ENCODE measurements at places on chromosomes 6 and 20. TPM values are rescaled to one million over a fixed set of nuclear protein-coding genes. Genes with fewer than 3 reads are reported as not detected.

The ZBP1 gene
- total RNA-seq: not detected

The PTCRA gene
- total RNA-seq: 0.56 TPM

DNA sequence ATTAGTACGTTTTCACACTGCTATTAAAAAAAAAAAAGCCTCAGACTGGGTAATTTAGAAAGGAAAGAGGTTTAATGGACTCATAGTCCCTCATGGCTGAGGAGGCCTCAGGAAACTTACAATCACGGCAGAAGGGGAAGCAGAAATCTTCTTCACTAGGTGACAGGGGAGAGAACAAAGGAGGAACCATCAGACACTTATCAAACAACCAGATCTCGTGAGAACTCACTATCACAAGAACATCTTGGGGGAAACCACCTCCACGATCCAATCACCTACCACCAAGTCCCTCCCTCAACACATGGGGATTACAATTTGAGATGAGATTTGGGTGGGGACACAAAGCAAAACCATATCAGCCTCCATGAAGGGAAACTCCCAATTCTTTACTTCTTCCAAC lies 85.2 kb upstream of the MAFB start:
- no peak for DNase-seq

- no peak for DNase-seq
Observed at GRCh38 chr6:33727932-33728331, 16.4 kb upstream of the UQCC2 start.

DNA sequence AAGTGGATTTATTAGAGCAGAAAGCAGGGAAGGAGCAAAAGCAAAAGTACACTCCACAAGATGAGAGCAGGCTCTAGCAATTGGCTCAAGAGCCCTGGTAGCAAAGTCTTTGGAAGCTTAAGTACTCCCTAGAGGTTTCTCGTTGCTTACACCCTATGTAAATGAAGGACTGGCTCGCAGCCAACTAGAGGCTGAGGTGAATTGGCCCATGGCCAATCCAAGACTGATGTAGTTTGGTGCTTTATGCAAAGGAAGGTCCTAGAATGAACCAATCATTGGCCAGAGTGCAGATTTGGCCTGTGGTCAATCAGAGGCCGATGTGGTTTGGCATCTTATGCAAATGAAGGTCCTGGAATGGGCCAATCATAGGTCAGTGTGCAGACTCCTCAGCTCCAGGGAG lies 191.3 kb upstream of the ARID1B start:
- DNase-seq: no peak

- no peak for DNase-seq
Observed at GRCh38 chr6:10521104-10521808, at the start of gene GCNT2. Gene GCNT2, plus strand, starts transcription at chr6:10521351. Its CDS starts 7,561 bp downstream, at chr6:10528912.

GRCh38 chr20:63442100-63442493 lies 30.4 kb downstream of the KCNQ2 start:
- DNase-seq: peak; percentile 74

DNA sequence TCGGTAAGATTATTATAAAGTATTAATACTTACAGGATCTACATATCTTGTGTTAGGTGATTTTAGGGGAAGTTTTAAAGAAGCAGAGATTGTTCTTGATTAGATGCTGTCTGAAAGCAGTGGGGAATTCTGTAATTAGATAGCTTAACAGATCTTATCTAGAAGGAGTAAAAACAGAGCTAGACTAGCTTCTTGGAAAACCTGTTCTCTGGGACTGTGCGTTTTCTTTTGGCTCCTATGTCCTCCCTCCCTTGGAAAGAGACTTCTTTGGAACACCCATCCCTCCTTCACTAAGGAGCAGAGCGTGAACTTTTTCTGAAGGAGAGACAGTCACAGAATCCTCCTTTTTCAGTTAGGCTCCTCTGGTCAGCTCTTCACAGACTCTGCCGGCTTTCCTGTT lies 83.5 kb upstream of the ZNF184 start:
- DNase-seq: no peak

GRCh38 chr6:141666187-141666586 lies 466.5 kb upstream of the GJE1 start:
- DNase-seq: no peak

- DNase-seq: no peak
Observed at GRCh38 chr6:162249907-162250642, 477.5 kb downstream of the PRKN start.

GRCh38 chr20:22578221-22579118 lies 5.9 kb downstream of the FOXA2 start:
- no peak for DNase-seq

GRCh38 chr6:155980768-155981079 lies 525.1 kb upstream of the NOX3 start:
- DNase-seq: no peak

- DNase-seq: no peak
Observed at GRCh38 chr20:5393218-5393870, 76.6 kb upstream of the PROKR2 start.

DNA sequence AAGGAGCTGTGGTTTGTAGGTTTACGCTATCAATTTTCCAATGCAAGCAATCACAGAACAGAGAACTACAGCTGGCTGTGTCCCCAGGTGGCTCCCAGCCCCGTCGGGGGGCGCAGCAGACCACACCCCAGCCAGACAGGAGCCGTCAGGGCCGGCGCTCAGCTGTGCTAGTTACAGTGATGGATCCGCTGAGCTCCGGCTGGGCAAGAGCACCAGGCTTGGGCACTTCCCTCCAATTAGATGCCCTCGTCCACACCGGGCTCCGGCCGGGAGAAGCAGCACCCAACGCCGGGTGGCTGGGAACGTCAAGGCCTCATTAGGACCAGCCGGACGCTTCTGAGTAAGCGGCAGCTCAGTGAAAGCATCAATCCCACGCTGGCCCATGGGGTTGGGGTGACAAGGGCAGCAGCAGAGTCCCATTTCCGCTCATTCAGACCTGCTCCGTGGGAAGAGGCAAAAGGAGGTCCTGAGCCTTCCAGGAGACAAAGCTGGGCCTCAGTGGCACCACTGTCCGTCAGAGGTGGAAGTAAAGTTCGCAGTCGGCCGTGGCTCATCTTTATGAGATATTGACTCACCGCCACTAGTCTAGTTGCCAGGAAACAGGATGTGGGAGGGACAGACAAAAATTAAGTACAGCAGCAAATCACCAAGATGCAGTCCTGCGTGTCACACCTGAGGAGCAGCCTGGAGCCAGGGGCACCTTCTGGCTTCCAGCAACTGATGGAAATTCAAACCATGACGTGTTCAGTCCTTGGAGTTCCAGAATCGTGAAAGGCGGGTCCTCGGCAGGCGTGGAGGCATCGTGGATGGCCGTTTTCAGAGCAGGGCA lies 164.1 kb downstream of the TAF4 start:
- no peak for DNase-seq

DNA sequence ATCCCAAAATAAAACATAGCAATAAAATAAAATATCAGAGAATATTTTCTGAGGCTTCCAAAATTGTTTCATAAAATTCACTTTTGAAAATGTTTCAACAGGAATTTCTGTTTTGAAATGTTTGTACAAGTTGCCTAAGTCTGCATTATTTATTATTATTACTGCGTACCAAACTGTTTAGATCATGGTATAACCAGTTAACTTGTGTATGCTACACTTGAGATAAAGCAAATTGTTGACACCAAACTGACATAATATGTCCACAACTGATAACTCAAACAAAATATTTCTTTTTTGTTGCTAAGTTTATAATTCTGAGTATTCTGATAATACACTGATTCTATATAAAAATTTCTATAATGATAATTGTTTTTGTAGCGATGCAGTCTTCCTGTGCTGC lies 531.8 kb upstream of the EYS start:
- DNase-seq: no peak

- no peak for DNase-seq
Observed at GRCh38 chr6:19434065-19434464, 403.1 kb upstream of the ID4 start.

GRCh38 chr6:153962555-153962954 lies 76.5 kb upstream of the OPRM1 start:
- DNase-seq: no peak

GRCh38 chr6:36738108-36738507 lies 40.5 kb downstream of the RAB44 start:
- no peak for DNase-seq
